ENCODE measurements at places on chromosomes 16 and 17.

DNA sequence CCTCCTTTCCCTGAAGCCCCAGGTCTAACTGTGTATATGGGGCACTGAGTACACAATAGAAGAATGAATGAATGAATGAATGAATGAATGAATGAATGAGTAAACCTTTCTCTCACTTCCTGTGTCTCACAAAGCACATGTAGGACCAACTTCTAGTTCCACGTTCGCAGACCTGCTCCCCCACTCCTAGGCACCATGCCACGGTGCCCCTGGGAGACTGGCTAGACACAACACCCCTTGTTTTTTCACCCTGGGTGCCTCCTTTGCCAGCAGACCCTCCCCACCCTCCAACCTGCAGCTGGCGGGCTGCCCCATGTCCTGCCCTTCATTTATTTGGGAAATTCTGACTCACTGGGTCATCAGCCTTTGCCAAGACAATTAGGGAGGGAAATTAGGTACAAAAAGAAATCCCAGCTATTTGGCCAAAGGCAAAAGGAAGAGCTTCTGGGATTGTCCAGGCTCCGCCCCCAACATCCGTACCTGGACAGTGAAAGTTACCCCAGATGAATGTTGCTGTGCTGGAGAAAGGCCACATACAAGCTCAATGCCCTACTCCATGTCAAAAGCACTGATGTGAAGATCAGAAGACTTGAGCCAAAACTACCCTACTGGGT, 7.7 kb downstream of the CES1 start:
- DNase-seq: no peak

- no peak for DNase-seq
Measured at GRCh38 chr16:49337814-49338350, 35.7 kb upstream of the C16orf78 start.

DNA sequence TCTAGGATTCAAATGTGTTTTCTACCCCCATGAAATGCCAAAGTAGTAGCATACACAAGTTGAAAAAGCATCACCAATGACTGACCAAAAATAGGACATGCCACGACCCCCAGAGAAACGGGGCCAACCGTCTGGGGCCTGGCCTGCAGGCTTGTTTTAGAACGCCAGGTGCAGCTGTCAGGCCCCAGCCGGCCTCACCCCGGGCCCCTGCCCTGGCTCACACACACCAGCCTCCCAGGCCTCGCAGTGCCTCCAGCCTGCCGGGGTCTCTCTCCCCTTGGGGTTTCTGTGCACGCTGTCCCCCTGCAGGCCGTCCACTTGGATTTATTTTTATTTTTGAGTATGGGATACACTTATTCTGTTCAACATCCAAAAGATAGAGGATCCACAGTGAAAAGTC, 7.9 kb downstream of the KATNB1 start:
- DNase-seq: no peak

DNA sequence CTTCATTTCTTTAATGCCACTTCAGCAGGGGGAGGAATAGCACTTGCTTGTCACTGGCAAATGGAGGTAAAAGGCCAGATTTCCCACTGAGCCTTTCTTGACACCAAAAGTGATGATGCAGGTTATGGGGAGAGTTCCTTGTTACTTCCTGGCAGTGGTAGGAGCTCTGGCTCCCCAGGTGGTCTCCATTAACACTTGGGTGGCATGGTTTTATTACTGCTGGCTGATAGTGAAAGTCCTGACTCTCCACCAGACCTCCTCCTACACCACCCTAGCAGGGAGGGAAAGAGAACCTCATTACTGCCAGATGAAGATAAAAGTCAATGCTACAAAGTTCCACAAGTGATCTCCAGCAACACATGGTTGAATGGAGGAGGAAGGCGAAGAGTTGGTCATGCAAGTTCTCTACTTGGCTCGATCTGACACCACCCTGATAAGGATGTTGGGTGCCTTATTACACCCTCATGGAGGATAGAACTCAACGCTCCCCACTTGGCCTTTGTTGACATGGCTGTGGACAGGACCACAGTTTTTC, 152.7 kb upstream of the GNAO1 start:
- no peak for DNase-seq

GRCh38 chr17:4074831-4075495, 67.9 kb downstream of the ZZEF1 start:
- peak; percentile 44 for DNase-seq

DNA sequence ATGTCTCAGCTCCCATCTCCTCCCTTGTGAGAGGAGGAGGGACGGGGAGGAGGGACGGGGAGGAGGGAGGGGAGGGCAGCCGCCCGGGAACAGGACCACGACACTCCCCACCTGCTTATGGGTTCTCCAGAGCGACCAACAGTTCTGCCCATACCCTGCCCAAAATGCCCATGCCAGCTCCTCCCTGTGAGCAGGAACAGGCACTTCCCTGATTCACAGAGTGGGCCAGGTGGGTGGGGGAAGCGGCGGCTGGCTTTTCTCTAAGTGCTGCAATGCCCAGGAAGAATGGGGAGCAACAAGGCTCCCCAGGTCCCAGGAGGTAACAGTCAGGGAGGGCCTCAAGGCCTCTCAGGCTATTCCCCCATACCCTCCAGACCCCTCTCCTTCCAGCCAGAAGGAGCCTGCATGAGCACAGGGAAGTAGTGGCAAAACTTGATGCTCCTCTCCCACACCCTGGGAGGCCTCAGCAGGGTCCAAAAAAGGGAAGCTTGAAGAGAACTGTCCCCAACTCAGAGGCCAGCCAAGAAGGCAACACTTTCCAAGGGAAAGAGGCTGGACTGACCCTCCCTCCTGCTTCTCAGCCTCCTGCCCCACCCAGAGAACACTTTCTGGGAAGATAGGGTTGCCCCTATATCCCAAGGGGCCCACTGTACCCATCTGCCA, 53.8 kb downstream of the MYO18A start:
- no peak for DNase-seq

GRCh38 chr17:72614871-72615626, 477.4 kb downstream of the SLC39A11 start:
- peak; percentile 54 for DNase-seq

DNA sequence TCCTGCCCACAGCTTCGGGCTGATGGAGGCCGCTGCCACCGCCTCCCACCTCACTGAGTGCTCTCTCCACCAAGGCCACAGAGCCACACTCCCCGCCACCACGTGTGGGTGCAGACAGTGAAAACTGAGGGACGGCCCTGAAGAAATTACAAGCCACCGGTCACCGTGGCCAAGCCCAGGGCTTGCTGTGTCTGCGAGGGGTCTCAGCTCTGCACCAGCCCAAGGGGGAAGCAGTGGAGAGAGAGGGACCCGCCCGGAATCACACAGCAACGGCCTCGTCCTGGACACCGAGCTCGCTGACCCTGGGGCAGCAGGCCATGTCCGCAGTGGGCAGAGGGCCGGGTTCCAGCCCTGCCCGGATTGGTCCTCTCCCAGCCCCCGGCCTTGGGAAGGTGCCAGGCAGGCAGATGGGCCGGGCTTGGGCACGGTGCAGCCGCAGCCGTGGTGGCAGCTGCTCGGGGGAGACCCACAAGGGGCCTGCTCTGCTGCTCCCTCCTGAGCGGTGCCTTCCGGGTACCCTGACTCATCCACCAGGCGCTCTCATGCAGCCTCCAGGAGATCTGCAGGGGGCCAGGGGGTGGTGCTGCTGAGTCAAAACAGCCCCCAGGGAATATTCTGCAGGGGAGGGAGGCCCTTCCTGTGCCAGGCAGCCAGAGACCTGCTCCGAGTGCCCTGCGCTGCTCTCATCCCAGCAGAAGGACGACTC, 52.0 kb downstream of the CBFA2T3 start:
- DNase-seq: peak; percentile 83

DNA sequence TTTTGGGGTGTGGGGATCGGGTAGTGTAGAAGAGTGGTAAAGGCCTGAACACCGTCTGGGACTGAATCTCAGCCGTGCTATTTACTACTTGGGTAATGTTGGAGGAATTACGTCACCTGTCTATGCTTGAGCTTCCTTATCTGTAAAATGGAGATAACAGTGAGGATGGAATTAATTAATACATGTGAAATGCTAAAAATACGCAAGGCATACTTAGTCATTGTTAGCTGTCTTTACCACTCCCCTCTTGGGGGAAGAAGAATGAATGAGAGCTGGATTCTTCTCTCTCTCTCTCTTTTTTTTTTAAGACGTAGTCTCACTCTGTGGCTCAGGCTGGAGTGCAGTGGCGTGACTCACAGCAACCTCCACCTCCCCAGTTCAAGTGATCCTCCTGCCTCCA, 41.1 kb upstream of the TANGO6 start:
- peak; percentile 37 for DNase-seq

DNA sequence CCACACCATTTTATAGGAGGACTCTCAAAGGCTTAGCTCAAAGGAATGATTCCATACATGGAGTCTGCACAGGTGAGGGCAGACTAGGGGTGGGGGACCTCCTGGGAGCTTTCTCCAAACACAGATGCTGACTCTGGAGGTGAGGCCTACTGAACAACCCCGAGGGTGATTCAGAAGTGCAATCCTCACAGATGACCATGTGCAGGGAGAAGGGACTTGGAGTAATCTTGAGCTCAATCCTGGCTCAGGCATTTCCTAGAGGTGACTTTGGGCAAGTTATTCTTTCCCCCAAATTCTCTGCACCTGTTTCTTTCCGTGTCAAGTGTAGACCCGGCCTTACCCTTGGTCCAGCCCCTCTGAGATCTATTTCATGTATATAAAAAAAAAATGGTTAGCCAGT, 401.5 kb downstream of the SLC39A11 start:
- DNase-seq: no peak

DNA sequence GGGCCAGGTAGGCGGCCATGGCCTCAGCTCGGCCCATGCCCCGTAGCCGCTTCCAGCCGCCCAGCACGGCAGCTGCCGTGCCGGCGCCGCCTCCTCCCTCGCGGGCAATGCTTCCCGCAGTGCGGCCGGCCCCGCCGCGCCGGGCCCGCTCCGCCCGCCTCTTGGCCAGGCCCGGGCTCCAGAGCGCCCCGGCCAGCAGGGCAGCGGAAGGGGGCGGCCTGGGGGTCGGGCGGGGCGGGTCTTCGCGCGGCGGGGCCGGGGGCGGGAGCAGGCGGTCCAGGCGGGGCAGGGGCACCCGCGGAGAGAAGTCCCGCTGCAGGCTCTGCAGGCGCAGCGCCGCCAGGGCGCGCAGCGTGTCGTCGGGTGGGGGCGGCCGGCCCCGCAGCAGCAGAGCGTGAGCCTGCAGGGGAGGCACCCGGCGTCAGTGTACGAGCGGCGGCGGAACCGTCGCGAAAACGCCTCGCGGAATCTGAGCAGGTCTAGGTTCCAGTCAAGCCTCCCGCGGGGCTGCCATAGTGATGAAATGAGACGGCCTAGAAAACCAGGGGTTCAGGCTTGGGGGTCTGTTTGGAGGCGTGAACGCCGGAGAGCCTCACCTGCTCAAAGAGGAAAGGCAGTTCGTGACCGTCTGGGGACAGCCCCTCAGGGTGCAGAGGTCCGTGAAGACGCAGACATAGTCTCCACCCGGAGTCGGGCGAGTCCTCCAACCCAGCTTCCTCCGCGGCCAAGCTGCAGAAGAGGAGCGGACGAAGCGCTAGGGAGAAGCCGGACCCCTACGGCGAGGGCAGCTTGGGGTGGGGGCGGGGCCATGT, 6.6 kb downstream of the PLEKHH3 start:
- DNase-seq: no peak
